ENCODE measurements at places on chromosomes 11 and 22.

GRCh38 chr11:1573903-1574237 lies 1.8 kb upstream of the DUSP8 start:
- no peak for DNase-seq

DNA sequence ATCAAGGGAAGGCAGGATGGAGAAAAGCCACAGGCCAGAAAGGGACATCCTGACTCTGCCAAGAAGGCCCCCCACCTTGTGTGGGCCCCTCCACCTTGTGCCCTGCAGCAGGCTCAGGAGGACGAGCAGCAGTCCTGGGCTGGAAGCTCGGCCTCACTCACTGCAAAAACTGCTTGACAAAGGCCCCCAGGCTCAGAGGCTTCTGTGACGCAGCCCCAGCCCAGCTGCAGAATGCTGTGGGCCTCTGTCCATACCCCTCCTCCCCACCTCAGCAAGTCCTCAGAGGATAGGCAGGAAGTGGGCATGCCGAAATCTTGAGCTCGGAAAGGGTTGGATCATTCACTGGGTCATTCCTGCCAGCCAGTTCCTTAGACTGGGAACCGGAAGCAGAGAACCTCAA lies 61.9 kb downstream of the NRXN2 start:
- DNase-seq: no peak

DNA sequence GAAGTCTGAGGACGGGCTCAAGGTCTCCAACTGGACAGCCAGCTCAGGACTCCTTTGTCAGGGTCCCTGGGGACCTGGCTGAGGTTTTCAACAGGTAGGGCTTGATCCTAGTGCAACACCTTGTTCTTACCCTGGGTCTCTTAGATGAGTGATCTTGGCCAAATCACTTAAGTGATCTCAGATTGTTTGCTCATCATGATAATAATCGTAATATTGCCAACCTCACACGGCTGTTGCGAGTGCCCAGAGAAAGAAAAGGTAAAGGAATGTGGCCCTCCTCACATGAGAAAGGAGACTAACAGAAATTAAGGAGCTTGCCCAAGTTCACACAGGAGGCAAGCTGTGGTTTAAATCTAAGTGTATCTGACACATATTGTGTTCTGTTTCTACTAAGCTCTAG lies 28.5 kb downstream of the POU2AF3 start:
- DNase-seq: no peak

- no peak for DNase-seq
Observed at GRCh38 chr11:947744-948143, 22.1 kb downstream of the AP2A2 start.

- no peak for DNase-seq
Observed at GRCh38 chr11:32870676-32871075, 21.9 kb upstream of the QSER1 start.

GRCh38 chr22:27603800-27604144 lies 197.8 kb downstream of the MN1 start:
- no peak for DNase-seq

GRCh38 chr22:16387088-16387487 lies 205.5 kb downstream of the CCT8L2 start:
- DNase-seq: no peak

- DNase-seq: no peak
Observed at GRCh38 chr11:111977146-111978027, 40.2 kb downstream of the DIXDC1 start.

- no peak for DNase-seq
Observed at GRCh38 chr11:103464420-103464819, 355.2 kb downstream of the DYNC2H1 start.

- no peak for DNase-seq
Observed at GRCh38 chr11:58807343-58807742, 37.2 kb downstream of the GLYATL2 start.

GRCh38 chr11:11611381-11611780 lies 10.4 kb downstream of the GALNT18 start:
- no peak for DNase-seq

DNA sequence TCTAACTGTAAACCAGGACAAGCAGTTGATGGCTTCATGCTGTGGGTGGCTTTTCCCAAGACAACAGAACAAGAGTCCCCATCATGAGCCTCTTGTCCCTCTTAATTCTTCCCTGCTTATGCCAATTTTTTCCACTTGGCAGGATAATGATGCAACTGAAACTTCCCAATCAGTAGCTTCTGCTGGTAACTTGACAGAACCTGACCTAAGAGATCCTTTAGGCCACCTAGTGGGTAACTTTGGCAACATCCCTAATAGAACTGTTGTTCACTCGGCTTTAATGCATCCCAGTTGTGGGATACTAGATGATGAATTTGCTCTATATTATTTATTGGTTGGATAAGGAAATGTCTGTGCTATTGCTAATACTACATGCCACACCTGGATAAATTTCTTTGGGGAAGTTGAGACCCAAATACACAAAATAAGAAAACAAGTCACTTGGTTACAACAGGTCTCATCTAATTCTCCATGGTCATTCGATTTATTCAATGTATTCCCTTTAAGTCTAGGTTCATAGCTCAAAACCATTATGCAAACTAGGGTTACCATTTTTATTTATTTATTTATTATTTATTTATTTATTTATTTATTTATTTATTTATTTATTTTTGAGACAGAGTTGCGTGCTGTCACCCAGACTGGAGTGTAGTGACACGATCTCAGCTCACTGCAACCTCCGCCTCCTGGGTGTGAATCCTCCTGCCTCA lies 41.4 kb upstream of the NFAM1 start:
- DNase-seq: no peak

DNA sequence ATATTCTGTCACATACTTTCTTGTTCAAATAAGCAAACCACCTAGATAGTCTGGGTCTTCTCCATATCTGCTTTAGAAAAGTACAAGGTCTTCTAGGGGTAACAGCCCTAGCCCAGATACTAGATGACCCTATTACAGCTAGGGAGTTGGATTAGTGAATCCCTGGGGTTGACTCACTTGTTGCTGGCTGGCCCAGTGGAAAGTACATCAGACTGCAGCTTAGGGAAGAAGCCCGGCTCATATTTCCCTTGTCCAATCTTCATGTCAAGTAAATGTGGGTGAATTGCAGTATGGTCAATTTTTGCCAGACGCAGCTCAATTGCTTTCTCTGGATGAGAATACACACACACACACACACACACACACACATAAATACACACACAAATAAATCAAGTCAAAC lies 79.1 kb upstream of the SCUBE2 start:
- DNase-seq: no peak

- DNase-seq: no peak
Observed at GRCh38 chr11:73170140-73170539, 28.0 kb upstream of the FCHSD2 start.

DNA sequence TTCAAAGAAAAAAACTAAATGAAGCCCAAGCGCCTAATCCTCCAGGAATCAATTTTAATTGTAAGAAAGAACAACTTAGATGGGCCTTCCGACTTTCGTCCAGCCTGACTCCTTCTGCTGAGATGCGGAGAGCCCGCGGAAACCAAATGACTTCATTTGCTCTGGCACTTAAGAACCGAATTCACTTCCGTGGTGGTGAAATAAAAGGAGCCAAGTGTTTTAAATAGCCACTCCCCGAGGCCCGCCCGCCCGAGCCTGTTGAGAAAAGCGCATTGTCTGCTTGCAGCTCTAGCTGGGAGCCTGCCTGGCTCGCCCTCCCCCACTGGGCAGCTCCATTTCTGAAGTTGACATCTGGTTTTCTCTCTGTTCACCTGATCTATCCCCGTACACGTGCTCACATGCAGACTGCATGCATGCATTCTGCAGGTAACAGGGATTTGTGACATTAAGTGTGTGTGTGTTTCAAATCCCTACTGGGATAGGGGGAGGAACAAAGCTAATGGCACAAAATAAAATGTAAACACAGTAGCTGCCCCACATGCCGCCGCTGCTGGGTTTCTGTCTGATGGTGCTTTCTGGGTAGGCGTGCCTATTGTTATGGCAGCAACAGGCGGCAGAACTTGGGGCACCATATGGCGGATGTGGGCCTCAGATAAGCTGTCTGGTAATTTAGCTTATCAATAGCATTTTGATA lies 6.2 kb downstream of the TEAD1 start:
- DNase-seq: no peak

DNA sequence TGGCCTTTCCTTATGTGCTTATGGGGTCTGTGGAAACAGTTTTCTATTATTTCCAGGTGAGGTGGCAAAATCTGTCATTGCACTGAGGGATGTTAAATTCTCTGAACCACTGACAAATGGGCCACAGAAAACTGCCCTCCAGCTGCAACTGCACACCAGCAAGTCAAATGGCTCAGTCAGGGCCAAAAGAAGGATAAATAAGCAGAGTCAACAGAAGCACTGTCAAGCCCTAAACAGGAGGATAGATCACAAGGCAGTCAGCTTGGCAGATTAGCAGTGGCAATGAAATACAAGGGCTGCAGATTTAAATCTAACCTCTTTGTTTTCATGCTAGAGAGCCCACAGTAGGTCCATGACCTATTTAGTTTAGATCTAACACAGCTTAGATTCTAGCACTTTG lies 435.6 kb downstream of the ETS1 start:
- no peak for DNase-seq

DNA sequence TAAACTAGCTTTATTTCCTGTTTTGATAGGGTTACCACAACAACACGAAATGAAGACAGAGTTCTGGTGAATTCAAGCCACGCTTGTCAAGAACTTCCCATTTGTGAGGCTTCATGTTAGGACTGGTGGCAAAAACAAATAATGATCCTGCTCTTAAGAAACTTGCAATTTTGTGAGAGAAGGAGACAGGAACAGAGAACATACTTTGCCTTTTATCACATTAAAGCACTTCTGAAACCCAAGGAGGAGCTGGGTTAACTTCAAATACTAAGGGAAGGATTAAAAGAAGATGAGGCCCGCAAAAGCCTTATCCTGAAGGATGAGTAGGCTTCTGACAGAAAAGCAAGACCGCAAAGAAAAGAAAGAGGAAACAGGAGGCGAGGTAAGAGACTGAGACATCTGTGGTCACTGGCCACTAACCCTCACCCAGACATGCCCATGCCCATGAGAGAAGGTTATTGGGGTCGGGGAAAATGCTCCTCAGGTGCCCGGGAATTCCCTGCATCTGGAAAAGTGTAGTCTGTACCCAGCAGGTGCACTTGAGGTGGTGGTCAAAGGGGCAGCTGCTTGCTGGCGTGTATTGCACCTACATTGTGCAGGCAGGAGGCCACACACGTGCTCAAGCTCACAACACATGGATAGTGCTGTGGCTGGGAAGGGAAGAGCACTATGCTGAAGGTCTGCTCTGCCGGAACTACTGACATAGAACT lies 50.5 kb downstream of the MAPK1 start:
- peak; percentile 76 for DNase-seq

- DNase-seq: no peak
Observed at GRCh38 chr11:94449437-94449836, 44.2 kb downstream of the MRE11 start.

GRCh38 chr11:58142761-58143160 lies 17.4 kb upstream of the OR9I1 start:
- DNase-seq: no peak

GRCh38 chr11:14567064-14567651 lies 47.0 kb upstream of the PSMA1 start:
- no peak for DNase-seq

DNA sequence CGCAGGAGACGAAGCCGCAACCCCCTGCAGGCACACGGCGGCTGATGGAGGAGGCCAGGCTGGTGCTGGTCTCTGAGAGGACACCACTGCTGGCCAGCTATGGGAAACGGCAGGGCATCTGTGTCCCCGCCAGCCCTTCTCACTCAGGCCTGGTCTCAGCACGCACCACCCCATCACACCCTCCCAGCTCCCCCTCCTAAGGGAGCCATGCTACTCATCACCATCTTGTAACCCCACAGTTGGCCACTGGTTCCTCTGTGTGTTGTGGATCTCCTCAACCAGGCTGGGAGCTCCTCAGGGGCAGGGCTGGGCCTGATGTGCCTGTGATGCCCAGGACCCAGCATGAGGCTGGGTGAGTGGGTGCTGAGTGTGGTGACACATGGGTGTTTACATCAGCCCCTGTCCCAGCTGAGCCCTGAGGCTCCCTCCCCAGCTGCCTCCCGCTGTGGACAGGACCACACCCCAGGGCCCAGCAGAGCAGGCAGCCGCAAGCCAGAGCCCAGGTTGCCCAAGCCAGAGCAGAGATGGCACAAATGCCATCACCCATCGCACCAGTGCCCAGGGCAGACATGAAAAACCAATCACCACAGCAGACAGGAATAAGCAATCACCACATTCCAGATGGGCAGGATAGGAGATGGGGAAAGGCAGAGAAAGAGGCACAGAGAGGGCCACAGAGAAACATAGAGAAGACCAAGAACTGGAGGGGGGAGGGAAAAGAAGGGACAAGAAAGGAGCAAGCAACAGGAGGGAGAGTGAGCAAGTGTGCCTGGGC lies 8.2 kb downstream of the ARVCF start:
- no peak for DNase-seq

DNA sequence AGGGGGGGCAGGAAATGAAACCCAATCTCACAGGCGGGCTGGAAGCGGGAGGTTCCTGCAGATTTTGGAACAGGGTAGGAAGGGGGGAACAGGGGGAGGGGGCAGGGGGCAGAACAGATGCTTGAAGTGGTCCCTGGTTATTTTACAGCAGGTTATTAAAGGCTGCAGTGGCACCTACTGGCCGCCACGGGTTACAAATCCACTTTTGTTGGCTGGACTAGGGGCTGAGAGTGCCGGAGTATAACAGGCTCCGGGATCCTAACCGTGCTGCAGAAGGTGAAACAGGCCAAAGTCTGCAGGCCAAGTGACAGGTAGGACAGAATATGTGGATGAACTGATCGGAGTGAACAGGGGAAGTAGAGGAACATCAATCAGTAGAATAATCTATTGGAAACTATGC lies 2.5 kb downstream of the ROBO3 start:
- DNase-seq: no peak

- no peak for DNase-seq
Observed at GRCh38 chr11:118527109-118527508, at the start of gene TTC36. Gene TTC36 (plus strand): TSS chr11:118527474. CDS start chr11:118527495, 21 bp downstream.

DNA sequence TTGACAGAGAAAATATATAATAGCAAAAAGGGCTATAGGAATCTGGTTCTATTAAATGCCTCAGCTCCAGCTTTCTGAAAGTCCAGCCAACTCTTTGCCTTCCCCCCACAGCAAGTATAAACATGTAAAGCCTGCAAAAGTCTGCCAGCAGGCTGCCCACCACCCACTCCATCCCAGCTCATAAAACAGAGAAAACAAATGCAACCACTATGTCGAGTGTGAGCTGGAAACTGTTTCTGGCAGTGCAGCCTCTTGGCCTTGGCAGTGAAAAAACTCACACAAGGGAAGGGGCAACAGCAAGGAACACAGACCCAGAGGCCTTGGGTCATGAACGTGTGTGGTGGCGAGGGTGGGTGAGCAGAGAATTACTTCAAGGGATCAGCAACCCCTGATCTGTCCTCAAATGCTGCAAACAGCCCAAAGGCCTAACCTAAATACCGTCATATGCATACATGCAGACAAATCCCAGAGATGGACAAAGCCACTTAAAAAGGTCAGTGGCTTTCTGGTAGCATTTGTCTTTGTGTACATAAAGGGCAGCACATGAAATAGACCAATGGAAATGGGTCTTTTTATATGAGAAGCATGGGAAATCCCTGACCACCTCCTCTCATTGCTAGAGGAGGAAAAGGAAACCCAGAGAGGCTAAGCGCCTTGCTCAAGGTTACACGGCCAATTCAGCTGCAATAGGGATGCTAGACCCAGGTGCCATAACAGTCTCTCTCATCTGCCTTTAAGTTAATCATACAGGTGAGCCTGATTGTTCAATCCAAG lies 74.8 kb downstream of the NAT10 start:
- DNase-seq: no peak

GRCh38 chr22:42198226-42198625 lies 67.6 kb upstream of the CYP2D6 start:
- no peak for DNase-seq
